ENCODE measurements at places on chromosomes 3 and 15.

- DNase-seq = no peak
Measured at GRCh38 chr15:64651601-64652191, 123.7 kb downstream of the RBPMS2 start.

- peak; percentile 36 for DNase-seq
Measured at GRCh38 chr3:148309390-148310035, 388.2 kb upstream of the AGTR1 start.

GRCh38 chr15:83106994-83107840, at the start of gene TM6SF1:
Gene TM6SF1 (plus strand): TSS chr15:83107645. CDS start chr15:83107681, 36 bp downstream.
- peak; percentile 3 for DNase-seq

GRCh38 chr3:27138562-27138961, 230.6 kb downstream of the NEK10 start:
- DNase-seq = no peak

DNA sequence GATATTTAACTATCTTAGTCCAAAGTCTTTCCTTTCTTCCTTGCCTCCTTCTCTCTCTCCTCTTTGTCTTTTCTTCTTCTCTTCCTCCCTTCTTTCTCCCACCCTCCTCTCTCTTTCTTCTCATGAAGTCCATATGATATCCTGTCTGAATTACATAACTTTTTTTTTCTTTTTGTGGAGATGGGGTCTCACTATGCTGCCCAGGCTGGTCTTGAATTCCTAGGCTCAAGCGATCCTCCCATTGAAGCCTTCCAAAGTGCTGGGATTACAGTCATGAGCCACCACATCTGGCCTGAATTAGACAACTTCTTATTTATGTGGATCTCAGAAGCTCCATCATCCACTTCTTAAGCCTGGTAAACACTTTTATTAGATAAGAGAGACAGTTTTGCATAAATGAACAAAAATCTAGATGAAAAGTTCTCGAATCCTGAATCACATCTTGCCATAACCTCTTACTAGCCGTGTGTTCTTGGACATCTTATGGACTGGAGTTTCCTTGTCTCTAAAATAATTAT, 206.5 kb downstream of the LPP start:
- no peak for DNase-seq

- no peak for DNase-seq
Measured at GRCh38 chr3:34078418-34078817, 280.0 kb downstream of the PDCD6IP start.

DNA sequence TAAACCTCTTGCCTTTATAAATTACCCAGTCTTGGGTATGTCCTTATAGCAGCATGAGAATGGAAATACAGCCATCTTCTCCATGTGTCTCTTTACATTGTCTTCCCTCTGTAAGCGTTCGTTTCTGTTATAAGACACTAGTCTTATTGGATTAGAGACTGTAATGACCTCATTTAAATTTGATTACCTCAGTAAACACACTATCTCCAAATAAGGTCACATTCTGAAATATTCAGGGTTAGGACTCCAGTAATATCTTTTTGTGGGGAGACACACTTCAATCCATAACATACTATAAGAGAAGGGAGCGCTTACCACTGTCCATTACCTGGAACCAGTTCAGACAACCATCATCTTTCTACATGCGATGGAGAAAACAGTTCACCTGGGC, 34.3 kb upstream of the CD47 start:
- DNase-seq = no peak

DNA sequence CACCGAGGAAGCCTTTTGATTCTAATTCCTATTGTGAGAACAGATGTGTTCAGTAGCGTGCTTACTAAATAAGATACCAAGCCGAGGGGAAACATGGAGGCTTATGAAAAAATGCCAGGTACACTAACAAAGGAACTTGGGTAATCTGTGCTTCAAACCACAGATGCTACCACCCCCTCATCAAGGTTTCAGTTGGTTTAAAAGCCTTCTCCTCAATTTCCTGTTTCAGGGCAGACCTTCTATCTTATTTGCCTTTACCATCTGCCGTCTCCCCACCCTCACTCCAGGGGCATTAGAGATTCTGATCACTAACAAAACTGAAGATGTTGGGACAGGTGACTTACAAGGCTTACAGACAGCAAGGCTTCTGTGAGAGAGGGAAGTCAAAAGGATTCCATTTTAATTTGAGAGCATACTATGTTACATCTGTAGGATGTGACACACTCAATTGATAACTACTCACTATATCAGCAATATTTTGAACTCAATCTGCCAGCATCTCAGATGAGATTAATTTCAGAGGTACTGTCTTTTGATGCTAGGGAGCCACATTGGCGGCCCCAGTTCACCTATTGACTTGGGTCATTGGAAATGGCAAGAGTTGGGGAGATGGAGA, 60.6 kb upstream of the PLCL2 start:
- DNase-seq = no peak

GRCh38 chr3:30934208-30934550, 39.7 kb upstream of the GADL1 start:
- DNase-seq = peak; percentile 79

- no peak for DNase-seq
Measured at GRCh38 chr3:34200576-34200975, 402.1 kb downstream of the PDCD6IP start.

- no peak for DNase-seq
Measured at GRCh38 chr15:74297887-74298286, 61.8 kb downstream of the CCDC33 start.

DNA sequence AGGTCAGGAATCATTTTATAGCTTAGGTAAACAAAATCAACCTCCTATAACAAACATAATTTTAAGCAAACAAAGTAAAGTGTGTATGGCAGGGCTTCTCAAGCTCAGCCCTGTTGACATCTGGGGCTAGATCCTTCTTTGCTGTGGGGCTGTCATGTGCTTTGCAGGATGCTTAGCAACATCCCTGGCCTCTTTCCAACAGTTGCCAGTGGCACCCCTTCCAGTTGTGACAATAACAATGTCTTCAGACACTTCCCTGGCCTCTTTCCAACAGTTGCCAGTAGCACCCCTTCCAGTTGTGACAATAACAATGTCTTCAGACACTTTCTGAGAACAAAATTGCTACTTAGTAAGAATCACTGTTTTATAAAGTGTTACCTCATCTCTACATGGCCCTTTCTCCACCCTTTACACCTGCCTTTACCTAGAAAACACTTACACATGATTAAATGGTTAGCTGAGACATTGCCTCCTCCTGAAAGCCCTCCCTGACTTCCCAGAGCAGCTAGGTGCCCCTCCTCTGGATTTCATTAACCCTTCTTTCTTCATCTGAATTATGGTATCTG, 194.0 kb upstream of the LMCD1 start:
- peak; percentile 31 for DNase-seq

DNA sequence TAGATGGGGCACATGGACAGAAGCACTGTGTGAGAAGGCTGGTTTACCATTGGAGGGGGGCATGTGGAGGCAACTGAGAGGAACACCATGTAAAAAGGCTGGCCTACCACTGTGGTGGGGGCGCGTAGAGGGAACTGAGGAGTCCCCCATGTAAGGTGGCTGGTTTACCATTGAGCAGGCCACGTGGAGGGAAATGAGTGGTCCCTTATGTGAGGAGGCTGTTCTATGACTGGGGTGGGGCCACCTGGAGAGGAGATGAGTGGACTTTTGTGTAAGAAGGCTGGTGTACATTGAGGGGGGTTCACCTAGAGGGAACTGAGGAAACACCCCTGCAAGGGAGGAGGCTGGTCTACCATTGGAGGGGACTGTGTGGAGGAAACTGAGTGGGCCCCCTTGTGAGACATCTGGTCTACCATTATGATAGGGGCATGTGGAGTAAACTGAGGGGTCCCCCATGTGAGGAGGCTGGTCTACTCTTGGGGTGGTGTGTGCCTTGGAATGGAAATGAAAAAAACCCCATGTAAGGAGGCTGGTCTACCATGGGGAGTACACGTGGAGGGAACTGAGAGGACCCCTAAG, 156.9 kb downstream of the FBLN2 start:
- no peak for DNase-seq

DNA sequence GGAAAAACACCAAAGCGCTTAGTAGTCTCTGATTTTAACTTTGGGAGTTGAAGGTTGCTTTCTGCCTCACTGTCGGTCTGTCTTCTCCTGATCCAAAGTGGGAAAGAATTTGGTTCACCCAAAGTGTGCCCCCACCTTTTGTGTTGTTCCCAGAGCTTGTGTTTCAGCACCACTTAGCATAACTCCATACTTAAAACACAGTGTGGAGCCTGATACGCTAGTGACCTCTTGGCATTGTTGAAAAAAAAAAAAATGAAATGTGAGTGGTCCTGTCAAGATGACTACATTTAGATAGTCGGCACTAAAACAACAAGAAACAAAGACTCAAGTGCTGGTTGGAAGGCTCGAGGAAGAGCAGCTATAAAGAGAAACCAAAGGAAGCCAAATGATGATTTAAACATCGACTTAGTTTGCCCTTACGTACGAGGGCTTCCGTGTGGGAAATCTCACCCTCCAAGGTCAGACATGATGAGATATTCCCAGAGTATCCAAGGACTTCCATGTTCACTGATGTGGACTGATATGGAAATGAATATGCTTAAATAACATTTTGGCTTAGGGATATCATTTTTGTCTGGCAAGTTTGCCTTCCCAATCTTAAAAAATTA, 178.8 kb downstream of the MEIS2 start:
- no peak for DNase-seq

- DNase-seq = no peak
Measured at GRCh38 chr15:101193806-101194545, 57.9 kb downstream of the CHSY1 start.

GRCh38 chr3:138395865-138396751, 38.3 kb upstream of the ESYT3 start:
- DNase-seq = no peak

- no peak for DNase-seq
Measured at GRCh38 chr15:64249883-64250575, 87.2 kb upstream of the PPIB start.

- DNase-seq = no peak
Measured at GRCh38 chr3:170487031-170487430, 68.4 kb downstream of the CLDN11 start.

DNA sequence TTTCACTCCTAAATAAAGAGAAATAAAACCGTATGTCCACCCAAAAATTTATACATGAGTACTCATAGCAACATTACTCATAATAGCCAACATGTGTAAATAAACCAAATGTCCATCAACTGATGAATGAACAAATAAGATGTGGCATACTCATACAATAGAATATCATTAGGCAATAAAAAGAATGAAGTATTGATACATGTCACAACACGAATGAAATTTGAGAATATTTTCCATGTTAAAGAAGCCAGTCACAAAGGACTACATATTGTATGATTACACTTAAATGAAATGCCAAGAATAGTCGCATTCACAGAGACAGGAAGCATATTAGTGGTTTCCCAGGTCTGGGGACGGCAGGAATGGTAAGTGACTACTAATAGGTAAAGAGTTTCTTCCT, 869.2 kb downstream of the IGSF11 start:
- DNase-seq = peak; percentile 29

- no peak for DNase-seq
Measured at GRCh38 chr3:11850003-11850402, 3.3 kb upstream of the TAMM41 start.

GRCh38 chr3:39819899-39820298, 10.5 kb downstream of the MYRIP start:
- peak; percentile 20 for DNase-seq

DNA sequence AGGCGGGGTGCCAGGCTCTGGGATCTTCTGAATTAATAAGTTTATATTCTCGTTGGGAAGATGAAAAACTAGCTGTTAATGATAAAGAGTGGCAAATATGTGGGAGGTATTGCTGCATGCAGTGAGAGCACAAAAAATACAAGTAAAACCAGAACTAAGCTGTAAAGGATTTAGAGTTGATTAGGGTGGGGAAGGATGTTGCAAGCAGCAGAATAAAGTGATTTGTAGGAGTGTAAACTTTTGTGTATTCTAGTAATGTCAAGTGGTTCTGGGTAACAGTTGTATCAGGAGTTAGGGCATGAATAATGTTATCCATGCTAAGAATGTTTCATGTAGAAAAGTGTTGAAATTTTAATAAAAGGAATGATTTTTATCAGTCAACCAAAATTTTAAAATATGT, 18.1 kb downstream of the CRYBG3 start:
- no peak for DNase-seq

- no peak for DNase-seq
Measured at GRCh38 chr3:37660782-37661181, 200.9 kb upstream of the CTDSPL start.

- no peak for DNase-seq
Measured at GRCh38 chr3:47017504-47018268, 38.2 kb downstream of the NBEAL2 start.

DNA sequence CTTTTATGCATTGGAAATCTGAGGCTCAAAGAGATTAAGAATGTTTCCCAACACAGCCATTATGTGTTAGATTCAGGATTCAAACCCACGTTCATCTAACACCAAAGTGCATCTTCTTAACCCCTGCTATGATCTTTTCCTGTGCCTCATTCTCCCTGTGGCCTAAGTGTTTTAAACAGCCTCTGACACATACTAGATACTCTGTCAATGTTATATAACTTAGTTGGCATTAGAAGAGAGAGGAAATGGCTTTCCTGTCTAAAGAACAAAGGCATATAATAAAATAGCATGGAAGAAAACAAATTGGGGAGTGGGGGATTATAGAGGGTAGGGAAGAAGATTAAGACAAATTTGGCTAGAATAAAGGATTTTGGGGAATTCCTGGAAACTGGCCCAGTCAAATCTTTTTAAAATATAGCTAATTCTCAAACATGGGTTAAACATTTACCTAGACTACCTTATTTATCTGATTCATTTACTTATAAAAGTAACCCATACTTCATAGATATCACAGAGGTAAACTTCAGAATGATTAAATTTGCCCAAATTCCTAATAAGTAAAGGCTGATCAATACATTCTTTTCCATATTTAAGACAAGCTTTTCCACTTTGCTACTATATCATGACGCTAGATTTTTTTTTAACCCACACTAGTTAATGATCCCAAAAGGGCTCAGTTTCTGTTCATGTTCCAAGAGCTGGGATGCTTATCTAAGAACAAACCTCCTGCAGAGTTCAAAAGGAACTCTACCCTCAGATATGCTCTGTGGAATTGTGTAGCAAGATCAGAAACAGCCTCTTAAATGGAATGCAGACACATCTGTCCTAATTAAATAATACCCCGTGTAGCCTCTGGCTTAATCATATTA, 122.9 kb upstream of the PTPRG start:
- no peak for DNase-seq

DNA sequence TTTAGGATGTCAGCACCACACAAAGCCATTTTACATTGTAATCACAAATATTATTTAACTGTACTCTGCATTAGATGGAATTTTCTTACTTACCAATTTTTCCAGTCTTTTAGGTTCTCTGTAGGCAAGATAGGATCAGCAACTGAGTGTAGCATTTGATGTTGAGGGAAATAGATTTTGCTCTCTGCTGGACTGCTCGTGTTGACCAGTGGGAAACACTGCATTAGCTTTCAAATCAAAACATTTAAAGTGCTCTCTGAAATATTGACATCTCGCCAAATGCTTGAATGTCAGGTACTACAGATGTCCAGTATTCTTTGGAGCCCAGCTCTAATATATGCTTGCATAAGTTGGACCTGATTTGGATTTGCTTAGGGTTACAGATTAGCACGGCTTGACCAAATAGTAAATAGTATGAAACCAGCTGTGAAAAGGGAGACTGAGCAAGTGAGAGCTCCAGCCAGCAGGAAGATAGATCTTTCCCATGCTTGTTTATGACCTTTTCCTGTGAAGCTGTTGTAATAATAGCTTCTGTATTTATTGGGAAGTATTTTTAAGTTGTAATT, 29.5 kb downstream of the P2RY14 start:
- DNase-seq = no peak

GRCh38 chr3:181292984-181293383, 303.4 kb upstream of the DNAJC19 start:
- no peak for DNase-seq

GRCh38 chr3:153028381-153028780, 133.6 kb upstream of the RAP2B start:
- no peak for DNase-seq

- DNase-seq = no peak
Measured at GRCh38 chr3:59056706-59057105, 6.9 kb upstream of the CFAP20DC start.
